Effector CD8-positive, alpha-beta T cell (primary cell): ENCODE measurements at places on chromosomes 1 and 21.

- no peak for DNase-seq
These were observed 222.3 kb downstream of the TPR start for GRCh38 chr1:186152620-186153239.

- DNase-seq: no peak
These were observed 3.4 kb downstream of the SPATC1L start for GRCh38 chr21:46180778-46181391.

DNA sequence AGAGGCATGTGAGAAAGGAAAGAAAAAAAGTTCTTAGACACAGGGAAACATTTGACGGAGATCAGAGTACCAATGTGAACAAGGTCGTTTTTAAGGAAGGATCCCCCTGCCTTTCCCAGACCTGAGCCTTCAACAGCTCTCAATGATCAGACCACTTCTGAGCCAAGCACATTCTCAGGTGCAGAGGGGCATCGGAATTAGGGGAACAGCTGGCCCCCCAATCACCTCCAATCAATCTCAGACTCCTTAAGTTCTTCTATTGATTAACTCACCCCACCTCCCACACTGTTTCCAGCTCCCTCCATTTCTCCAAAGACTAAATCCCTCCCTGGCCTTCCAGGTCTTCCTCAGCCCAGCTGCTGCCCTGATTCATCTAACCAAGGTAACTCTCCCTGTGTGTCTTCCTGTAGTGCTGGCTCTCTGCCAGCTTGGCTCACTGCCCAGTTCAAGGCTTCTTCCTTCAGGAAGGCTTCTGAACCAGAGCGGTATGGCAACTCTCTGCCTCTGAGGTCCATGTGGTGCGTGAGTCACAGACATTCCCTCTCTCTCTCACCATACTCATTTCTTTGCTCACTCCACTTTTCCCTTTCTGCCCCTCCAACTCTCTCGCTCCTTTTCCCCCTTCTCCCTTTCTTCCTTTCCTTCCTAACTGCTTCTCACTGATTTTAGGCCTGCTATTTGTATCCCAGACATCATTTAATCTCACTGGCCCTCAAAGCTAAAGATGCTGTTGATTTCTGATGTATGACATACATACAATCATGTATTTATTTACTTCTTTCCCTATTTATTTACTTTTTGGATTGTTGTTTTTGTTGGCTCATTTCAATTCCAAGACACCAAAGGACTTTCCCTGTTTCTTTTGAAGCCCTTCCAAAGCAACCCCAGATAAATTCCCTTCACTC lies 18.1 kb downstream of the CFAP45 start:
- peak; percentile 30 for DNase-seq

DNA sequence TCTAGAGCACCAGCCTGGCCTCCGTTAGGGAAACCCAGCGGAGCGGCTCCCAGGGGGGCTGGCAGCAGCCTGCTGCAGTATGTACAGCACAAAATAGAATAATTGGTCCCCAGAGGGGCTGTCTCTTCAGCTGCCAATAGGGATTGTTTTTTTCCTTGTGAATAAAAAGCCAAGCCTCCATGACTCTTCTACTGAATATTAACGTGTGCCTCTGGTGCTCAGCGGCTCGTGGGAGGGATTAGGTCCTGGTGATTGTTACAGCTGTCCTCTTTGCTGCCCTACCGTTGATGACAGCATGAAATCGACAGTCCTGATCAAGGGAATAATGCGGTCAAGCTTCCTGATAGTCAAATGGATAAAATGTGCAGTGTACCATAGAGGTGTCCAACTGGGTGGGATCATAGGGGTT lies 190.7 kb upstream of the RUNX1 start:
- no peak for DNase-seq

GRCh38 chr1:44694863-44695478 lies 20.5 kb downstream of the ARMH1 start:
- DNase-seq: no peak

DNA sequence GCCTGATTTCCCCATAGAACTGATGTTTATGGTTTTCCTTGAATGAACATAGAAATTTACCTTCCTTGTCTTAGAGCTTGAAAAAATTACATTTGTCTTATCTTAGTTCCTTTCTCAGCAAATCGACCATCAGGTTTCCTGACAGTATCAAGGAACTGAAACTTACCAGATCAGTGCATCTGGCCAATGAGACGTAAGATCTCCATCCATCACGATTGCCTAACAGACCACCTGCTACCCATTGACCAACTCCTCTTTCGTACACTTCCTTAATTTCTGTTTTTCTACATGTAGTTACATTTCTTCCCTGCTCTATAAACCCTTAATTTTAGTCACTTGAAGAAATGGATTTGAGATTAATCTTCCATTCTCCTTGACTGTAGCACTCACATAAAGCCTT lies 57.4 kb upstream of the TMPRSS15 start:
- DNase-seq: no peak
